ENCODE measurements at places on chromosomes 7 and 10. TPM values are rescaled to one million over a fixed set of nuclear protein-coding genes. Genes with fewer than 3 reads are reported as not detected.

AKAP9 gene
- total RNA-seq = 78.8 TPM

GRCh38 chr7:50292763-50293162 lies 11.8 kb upstream of the IKZF1 start:
- H3K4me3 ChIP-seq = no peak overlapping the region
- no peak overlapping the region for H3K27ac ChIP-seq
- no peak for DNase-seq
- no peaks in the 10 kb centered on the region for H3K27me3 ChIP-seq
- no peaks in the 10 kb centered on the region for H3K4me1 ChIP-seq
- H3K36me3 ChIP-seq = no peaks in the 10 kb centered on the region

TCAF2 gene
- total RNA-seq = 8.7 TPM

- no peaks in the 10 kb centered on the region for H3K27me3 ChIP-seq
- no peaks in the 10 kb centered on the region for H3K4me1 ChIP-seq
- H3K27ac ChIP-seq = no peak overlapping the region
- H3K36me3 ChIP-seq = no peaks in the 10 kb centered on the region
- no peak overlapping the region for H3K4me3 ChIP-seq
- no peak for DNase-seq
Observed at GRCh38 chr10:100774223-100774622, 28.8 kb downstream of the PAX2 start.

STEAP1B gene
- 0.31 TPM for total RNA-seq

SUN1 gene
- total RNA-seq = 48.0 TPM

DNA sequence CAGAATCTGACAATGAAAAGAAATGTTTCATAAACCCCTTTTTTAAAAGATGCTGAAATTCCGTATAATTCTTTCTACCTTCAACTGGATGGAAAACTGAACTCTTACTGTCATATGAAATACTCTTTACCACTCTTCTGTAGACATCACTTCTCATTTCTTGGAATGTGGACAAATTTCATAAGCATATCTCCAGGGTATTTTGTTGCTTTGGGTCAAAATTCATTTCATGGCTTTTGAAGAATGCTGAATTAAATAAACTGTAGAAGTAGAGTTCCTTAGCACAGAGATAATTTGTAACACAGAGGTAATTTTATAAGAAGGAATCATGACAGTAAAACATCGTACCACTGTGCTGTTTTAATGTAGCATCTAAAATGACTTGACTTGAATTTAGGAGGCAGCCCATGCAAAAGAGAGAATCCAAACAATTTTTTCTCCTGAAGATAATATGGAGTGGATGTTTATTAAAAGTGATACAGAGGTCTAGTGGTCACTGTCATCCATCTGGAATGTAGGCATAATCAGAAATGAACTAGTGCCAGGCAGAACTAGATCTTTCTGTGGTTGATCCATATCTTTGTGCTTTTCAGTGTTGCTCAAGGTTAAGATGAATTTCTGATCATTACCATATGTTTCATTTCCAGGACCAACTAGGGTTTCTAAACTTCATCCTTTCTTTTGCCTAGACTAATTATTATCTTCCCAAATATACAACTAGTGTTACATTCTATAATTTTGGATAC lies 492.0 kb downstream of the KIF20B start:
- H3K27me3 ChIP-seq = no peaks in the 10 kb centered on the region
- DNase-seq = no peak
- H3K4me3 ChIP-seq = no peak overlapping the region
- no peak overlapping the region for H3K27ac ChIP-seq
- no peaks in the 10 kb centered on the region for H3K4me1 ChIP-seq

CDH23 gene
- total RNA-seq = 1.2 TPM

ABCB1 gene
- 99.5 TPM for total RNA-seq

AMZ1 gene
- 0.27 TPM for total RNA-seq

- no peak overlapping the region for H3K27ac ChIP-seq
- H3K4me3 ChIP-seq = no peak overlapping the region
- no peaks in the 10 kb centered on the region for H3K27me3 ChIP-seq
- no peaks in the 10 kb centered on the region for H3K4me1 ChIP-seq
- DNase-seq = no peak
Observed at GRCh38 chr10:16964576-16965343, 147.5 kb upstream of the RSU1 start.

CCSER2 gene
- total RNA-seq = 125 TPM

DNA sequence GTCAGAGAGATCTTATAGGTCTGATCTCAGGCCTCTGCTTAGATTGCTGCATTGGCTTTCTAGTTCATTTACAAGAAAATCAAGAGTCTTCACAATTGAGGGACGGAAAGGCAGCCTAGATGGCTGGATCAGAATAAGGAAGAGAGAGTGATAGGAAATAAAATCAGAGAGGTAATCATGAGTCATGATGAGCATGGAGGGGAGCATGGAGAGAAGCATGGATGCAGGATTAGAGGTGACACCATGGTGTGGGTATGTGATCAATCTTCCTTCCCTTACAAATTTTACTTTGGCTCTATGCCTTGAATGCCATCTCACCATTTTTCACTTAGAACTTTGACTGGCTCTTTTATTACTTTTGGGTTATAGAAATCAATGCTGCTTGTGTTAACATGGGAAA lies 1.4 kb downstream of the BCCIP start:
- peaks cover 28% of the 10 kb centered on the region for H3K36me3 ChIP-seq
- no peak overlapping the region for H3K27ac ChIP-seq
- DNase-seq = no peak
- H3K27me3 ChIP-seq = no peaks in the 10 kb centered on the region

DNA sequence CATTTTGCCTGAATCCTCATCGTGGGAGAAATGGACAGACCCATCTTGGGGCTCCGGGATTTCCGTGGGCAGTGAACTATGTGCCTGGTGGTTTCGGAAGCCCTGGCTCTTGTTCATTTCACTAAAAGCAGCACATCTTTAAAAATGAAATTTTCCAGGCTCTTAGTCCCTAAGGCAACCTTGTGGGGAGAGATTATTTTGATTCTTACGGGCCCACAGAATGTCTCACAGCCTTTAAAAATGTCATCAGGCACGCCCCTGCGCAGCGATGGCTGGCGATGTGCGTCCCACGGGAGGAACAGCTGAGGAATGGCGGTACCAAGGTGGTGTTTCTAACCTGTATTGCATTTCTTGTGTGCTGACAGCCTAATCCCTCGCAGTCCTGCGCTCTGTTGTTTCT lies 189.7 kb downstream of the CCDC3 start:
- H3K27me3 ChIP-seq = no peaks in the 10 kb centered on the region
- DNase-seq = no peak

GRCh38 chr7:80026766-80027165 lies 107.9 kb upstream of the GNAI1 start:
- H3K27ac ChIP-seq = no peak overlapping the region
- no peaks in the 10 kb centered on the region for H3K27me3 ChIP-seq
- H3K36me3 ChIP-seq = no peaks in the 10 kb centered on the region
- no peak overlapping the region for H3K4me3 ChIP-seq

GNAT3 gene
- total RNA-seq = not detected

GRCh38 chr10:122656741-122657140 lies 42.9 kb downstream of the C10orf120 start:
- H3K4me3 ChIP-seq = no peak overlapping the region
- no peak overlapping the region for H3K27ac ChIP-seq
- no peaks in the 10 kb centered on the region for H3K4me1 ChIP-seq
- no peak for DNase-seq
- H3K27me3 ChIP-seq = peaks cover 3% of the 10 kb centered on the region

GRCh38 chr7:103936558-103936957 lies 52.9 kb downstream of the RELN start:
- H3K4me1 ChIP-seq = no peaks in the 10 kb centered on the region
- no peak overlapping the region for H3K4me3 ChIP-seq
- DNase-seq = no peak
- no peaks in the 10 kb centered on the region for H3K36me3 ChIP-seq
- H3K27ac ChIP-seq = no peak overlapping the region

SLC13A4 gene
- not detected for total RNA-seq

PURB gene
- total RNA-seq = 28.5 TPM

SEMA3A gene
- 0.13 TPM for total RNA-seq

AKR1C4 gene
- not detected for total RNA-seq

- no peaks in the 10 kb centered on the region for H3K27me3 ChIP-seq
- no peak for DNase-seq
- no peak overlapping the region for H3K27ac ChIP-seq
- H3K36me3 ChIP-seq = no peaks in the 10 kb centered on the region
- H3K4me3 ChIP-seq = no peak overlapping the region
Observed at GRCh38 chr10:19775296-19775695, 40.9 kb upstream of the PLXDC2 start.

- H3K4me1 ChIP-seq = no peaks in the 10 kb centered on the region
- H3K36me3 ChIP-seq = no peaks in the 10 kb centered on the region
- no peaks in the 10 kb centered on the region for H3K27me3 ChIP-seq
- no peak overlapping the region for H3K27ac ChIP-seq
Observed at GRCh38 chr7:43377196-43377960, 205.5 kb upstream of the STK17A start.

DNA sequence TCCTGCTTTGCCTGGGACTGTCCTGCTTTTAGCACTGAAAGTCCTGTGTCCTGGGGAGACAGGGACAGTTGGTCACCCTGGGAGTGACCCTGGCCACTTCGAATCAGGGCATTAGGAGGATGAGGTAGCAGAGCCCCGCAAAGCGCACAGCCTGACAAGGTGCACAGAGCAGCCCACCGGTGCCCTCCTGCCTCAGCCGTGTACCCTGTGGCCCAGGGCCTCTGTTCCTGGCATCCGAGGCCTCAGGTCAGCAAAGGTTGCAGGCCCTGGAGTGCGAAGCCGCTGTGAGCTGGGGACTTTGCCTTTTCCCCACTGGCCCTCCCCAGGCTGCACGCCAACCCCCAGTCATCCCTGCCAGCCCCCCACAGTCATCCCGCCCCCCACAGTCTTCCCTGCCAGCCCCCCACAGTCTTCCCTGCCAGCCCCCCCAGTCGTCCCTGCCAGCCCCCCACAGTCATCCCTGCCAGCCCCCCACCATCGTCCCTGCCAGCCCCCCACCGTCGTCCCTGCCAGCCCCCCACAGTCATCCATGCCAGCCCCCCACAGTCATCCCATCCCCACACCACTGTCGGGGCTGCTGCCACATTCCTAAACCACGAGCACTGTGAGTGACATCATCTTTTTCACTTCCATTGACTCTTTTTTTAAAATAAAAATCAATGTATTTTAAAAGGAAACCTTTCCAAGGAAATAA lies 91.8 kb downstream of the RGS10 start:
- H3K27ac ChIP-seq = no peak overlapping the region
- H3K27me3 ChIP-seq = no peaks in the 10 kb centered on the region
- H3K4me1 ChIP-seq = no peaks in the 10 kb centered on the region
- no peak for DNase-seq

DNA sequence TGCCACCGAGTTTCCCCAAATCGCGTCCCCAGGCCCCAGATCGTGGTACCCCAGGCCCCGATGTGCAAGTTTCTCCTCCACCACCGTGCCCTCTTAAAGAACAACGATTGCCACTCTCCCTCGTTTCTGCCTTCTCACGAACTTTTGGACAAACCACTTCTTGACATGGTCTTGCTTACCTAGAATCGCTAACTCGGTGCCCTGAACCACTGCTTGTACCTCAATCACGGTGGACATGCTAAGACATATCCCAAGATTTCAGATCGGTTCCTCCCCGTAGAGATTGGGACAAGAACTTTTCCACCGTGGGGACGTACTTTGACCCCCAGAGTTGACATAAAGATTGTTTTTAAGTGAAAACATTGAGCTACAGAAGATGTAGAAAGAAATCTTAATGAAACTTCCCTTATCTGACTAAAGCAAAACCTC lies 477 bp upstream of the ZC3HAV1 start:
- H3K36me3 ChIP-seq = no peaks in the 10 kb centered on the region
- peaks cover 17% of the 10 kb centered on the region for H3K4me1 ChIP-seq
- H3K27me3 ChIP-seq = no peaks in the 10 kb centered on the region
- peak overlapping the region; percentile 91 for H3K4me3 ChIP-seq
- H3K27ac ChIP-seq = peak overlapping the region; percentile 89

FBXL13 gene
- total RNA-seq = 0.85 TPM

- H3K27me3 ChIP-seq = no peaks in the 10 kb centered on the region
- no peak for DNase-seq
- no peaks in the 10 kb centered on the region for H3K4me1 ChIP-seq
- H3K27ac ChIP-seq = no peak overlapping the region
- H3K4me3 ChIP-seq = no peak overlapping the region
Observed at GRCh38 chr10:126804396-126804795, 100.8 kb upstream of the DOCK1 start.

DNA sequence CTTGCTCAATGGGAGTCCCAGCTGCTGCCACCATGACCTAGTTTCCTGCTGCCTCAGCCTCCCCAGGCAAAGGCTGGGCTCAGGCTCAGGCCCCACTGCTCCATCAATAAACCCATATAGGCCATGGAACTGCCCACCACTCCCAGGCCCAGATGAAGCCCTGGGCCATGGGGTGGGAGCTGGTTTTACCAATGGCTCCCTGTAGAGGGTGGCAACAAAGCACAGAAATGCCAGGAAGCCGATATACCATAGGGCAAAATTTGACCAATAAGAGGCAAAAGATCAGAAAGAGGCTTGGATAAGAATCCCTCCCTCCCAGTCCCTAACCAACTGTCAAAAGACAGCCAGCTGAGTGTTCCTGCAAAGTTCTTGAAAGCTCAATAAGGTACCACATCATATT lies 101.8 kb upstream of the DOCK1 start:
- no peak overlapping the region for H3K4me3 ChIP-seq
- H3K4me1 ChIP-seq = no peaks in the 10 kb centered on the region
- no peak overlapping the region for H3K27ac ChIP-seq
- H3K27me3 ChIP-seq = no peaks in the 10 kb centered on the region

DNA sequence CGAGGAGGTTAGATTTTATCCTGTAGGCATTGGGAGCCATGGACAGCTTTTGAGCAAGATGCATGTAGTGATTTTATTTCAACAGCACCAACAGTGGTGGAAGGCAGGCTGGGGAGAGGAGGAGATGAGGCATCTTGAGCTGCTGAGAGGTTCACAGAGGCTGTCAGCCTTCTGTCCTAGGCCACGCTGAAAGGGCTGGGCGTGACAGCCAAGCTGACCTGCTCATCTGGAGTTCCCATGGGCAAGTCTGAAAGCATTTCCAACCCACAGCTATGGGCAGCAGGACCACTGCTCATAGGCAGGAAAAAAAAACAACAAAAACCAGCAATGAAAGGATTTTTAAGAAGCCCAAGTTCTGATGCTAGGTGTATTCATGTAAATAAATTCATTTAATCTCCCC lies 7.7 kb downstream of the NEURL1 start:
- H3K27ac ChIP-seq = no peak overlapping the region
- H3K4me3 ChIP-seq = no peak overlapping the region
- DNase-seq = no peak
- H3K27me3 ChIP-seq = peaks cover 3% of the 10 kb centered on the region

DNA sequence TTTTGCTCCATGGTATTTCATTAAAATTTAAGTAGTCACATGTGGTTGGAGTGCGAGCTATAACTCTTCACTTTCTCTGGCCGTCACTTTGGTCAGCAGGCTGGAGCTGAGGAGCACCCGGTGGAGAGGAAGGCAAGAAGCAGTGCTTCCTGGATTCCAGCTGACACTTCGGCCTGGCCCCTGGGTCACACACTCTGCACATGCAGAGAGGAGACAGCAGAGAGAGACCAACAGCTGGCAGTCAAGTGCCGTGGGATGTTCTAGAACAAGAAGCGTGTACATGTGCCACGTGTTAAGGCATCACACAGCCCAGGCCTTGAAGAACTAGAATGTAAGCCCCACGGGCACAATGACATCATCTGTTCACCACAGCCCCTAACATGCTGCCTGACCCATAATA lies 30.1 kb downstream of the PSAP start:
- H3K36me3 ChIP-seq = peaks cover 89% of the 10 kb centered on the region
- H3K4me1 ChIP-seq = peaks cover 34% of the 10 kb centered on the region
- H3K4me3 ChIP-seq = no peak overlapping the region

All from natural killer cell (primary cell).